Kidney epithelial cell (primary cell): ENCODE measurements at places on chromosomes 1 and 21.

GRCh38 chr1:244552336-244552735 is 91.3 kb downstream of the CATSPERE start:
- DNase-seq = no peak

DNA sequence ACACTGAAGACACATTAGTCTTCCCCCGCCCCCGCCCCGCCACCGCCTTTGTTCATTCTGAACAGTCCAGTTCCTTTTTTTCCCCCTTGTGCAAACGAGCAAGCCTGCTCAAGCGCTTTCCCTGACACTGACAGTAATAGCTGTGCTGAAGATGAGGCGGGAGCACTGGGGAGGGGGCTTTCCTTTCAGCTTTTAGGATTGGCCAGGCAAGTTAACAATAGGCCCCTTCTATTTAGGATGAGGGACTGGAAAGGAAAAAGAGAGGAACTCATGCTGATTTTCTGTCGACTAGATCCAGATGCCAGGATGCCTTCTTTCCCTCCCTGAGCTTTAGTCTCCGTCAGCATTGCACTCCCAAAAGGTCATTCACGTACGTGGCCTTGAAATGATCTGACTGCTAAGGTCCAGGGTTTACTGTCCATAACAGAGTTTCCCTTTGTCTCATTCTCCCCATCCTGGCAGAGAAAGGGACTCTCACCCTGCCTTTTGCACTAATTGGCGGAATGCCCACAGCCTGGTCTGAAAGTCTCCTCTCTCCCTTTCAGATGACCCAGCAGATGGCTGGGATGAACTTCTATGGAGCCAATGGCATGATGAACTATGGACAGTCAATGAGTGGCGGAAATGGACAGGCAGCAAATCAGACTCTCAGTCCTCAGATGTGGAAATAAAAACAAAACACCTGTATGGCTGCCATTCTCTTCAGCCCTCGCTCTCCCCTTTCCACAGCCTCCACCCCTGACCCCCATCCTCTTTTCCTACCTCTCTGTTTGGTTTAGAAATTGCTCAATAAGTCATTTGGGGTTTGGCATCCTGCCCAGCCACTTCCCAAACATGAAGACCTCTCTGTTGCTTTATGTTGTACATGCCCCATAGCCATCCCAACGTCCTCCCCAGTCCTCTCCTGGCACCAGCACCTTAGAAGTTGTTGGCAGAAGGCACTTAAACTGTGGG is 28.6 kb upstream of the ZFP69B start:
- no peak for DNase-seq

DNA sequence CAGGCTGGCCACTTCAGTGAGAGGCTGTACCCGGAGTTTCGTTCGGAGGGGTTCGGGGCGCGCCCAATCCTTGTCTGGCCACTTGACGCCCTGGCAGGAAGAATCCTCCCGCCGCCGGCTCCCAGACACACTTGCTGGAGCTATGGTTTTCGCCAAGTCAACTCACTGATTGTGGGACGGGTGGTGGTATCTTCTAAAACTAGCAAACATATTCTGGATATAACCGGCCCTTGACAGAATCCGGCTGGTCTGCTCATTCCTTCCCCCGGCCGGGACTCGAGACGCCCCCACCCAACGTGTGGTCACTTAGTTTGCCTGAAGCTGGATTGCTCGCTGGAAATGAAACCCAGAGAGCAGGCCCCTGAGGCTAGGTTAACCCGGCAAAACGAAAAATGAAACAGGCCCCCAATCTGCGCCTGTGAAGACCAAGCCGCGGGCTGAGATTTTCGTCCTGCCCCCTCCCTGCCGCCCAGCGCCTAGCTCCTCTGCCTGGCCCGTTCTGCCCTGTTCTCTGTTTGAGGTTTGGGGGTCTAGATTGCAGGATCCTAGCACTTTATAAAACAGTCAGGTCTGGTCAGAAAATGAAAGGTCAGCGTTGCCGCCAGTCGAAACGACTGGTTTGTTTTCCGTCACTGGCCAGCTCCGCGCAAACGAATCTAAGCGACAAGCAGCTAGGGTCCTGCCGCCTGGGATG is 4.6 kb downstream of the GFI1 start:
- DNase-seq = no peak

GRCh38 chr1:203025686-203026030 is 633 bp upstream of the PPFIA4 start:
- no peak for DNase-seq

- DNase-seq = no peak
Measured at GRCh38 chr1:242728696-242729095, 204.2 kb upstream of the PLD5 start.

GRCh38 chr1:71542155-71542554 is 461.3 kb upstream of the ZRANB2 start:
- DNase-seq = no peak

- DNase-seq = no peak
Measured at GRCh38 chr1:102588536-102588935, 519.8 kb downstream of the COL11A1 start.

- DNase-seq = no peak
Measured at GRCh38 chr1:5644281-5645134, 347.7 kb downstream of the NPHP4 start.

DNA sequence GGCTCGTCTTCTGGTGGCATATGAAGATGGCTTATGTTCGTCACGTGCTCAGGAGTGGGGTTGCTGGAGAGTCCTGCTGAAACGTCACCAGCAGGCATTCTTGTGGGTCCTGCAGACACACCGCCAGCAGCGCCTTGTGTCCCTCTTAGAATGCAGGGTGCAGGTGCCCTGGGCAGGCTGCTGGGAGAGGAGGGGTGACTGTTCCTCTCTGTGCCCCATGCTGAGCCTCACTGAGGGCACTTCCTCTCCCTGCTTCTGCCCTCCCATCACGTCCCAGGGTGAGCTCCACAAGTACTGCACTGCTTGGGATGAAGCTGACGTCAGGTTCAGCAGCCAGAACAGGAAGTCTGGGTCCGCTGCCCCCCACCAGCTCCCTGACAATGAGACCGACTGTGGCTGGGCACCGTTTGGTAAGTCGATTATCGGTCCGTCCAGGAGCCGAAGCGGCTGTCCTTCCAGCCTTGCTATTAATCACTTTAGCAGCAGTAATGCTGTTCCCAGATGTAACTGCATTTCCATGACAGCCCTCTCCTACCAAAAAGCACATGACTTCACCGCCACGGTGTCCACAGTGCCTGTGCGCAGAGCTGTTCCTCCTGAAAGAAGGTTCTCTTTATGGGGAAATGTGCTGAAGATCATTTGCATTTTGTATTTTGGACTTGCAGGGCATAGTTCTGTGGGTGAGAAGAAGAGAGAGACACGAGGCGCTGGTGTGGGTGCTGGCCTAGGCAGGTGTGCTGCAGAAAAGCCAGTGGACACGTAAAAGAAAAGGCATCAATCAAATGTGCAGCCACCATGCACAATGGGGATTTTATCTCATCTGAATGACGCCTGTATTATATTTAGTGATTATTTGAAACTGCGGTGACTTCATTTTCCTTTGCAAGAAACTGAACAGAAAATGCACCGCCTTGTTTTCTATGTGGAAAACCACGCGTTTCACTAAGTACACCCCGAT is 21.0 kb downstream of the SLC37A1 start:
- no peak for DNase-seq

DNA sequence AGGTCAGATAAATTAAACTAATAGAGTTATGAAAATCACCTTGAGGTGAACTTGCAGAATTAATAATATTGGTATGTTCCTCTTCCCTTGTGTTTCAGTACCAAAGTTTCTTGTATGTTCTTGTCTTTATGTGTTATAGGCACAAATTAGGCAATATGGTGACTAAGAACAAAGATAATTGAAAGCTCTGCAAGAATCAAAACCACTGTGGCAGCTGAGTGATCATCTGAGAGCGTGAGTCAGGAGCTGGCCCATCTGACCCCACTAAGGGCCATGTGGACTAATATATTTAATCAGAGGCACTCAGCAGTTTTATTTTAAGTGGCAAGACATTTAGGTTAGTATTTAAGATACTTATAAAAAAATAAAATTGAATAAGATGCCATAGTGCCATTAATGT is 12.8 kb upstream of the CASQ2 start:
- no peak for DNase-seq

GRCh38 chr1:3912809-3913685 is 13.0 kb upstream of the C1orf174 start:
- DNase-seq = no peak

- DNase-seq = no peak
Measured at GRCh38 chr1:198936371-198937083, 297.7 kb downstream of the PTPRC start.

DNA sequence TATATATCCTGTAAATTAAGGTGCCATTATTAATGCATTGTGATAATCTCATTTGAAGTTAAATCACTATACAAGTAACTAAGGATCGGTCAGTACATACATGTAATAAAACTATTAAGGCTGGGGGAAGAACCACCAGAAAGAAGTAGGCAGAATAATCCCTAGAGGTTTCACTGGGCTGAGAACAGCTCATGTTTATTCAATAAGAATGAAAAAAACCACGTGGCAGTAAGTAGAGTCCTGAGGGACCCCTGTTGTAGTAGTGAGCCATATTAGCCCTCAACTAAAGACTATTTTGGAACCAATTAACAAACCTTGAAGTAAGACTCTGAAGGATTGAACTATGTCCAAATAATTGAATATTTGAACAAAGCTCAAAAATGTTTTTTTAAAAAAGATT is 46.9 kb upstream of the ADAM30 start:
- no peak for DNase-seq

GRCh38 chr1:228098323-228098931 is 4.7 kb downstream of the C1orf35 start:
- DNase-seq = no peak

GRCh38 chr1:206842854-206843253 is 22.6 kb upstream of the IL20 start:
- no peak for DNase-seq

DNA sequence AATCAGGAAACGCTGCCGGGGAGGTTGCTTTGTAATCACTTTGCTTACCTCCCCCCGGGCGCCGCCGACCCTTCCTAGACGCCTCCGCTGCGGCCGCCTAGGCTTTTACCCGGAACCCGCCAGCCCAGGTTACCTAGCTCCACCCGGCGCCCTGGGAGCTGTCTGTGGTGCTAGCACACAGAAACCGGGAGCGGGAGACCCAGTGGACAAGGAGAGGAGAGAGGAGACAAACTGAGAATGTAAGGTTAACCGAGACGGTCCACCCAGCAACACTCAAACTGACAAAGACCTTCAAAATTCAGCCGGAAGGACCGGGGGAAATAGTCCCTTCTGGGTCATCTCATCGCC is 9.8 kb downstream of the BARHL2 start:
- DNase-seq = peak; percentile 4

- DNase-seq = no peak
Measured at GRCh38 chr1:15568387-15569073, 16.3 kb downstream of the AGMAT start.

GRCh38 chr1:185450917-185451316 is 133.9 kb upstream of the IVNS1ABP start:
- DNase-seq = no peak

GRCh38 chr21:44082648-44083440 is 24.4 kb upstream of the PWP2 start:
- no peak for DNase-seq

DNA sequence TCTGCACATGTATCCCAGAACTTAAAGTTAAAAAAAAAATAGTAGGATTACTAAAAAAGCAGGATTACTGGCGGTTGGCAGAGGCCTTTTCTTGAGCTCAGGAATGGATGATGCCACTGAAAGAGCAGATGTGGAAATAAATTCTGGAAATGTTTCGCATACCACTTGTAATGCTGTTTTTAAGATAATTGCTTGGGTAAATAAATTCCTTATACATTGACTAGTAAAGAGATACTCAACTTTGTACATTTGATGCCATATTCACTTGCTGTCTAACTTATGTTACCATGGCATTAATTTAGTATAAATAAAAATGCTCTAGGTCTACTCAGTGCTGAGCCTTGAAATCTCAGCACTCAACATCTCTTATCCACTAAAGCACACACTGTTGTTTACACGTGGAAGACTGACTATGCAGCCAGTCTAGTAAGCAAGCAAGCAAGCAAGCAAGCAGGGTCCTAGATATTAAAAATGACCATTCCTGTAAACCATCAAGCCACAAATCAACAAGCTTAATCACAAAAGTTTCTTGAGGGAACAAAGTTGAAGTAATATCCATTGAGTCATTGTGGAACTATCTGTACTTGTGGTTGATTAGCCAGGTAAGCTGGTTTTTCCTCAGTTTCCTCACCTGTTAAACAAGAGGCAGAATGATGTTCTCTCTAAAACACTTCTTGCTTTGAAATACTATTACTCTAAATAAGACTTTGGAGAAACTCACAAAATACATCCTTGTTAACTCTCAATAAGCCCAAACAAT is 1.7 kb upstream of the RASAL2 start:
- no peak for DNase-seq

- no peak for DNase-seq
Measured at GRCh38 chr1:24477309-24477708, 25.3 kb upstream of the RCAN3 start.

DNA sequence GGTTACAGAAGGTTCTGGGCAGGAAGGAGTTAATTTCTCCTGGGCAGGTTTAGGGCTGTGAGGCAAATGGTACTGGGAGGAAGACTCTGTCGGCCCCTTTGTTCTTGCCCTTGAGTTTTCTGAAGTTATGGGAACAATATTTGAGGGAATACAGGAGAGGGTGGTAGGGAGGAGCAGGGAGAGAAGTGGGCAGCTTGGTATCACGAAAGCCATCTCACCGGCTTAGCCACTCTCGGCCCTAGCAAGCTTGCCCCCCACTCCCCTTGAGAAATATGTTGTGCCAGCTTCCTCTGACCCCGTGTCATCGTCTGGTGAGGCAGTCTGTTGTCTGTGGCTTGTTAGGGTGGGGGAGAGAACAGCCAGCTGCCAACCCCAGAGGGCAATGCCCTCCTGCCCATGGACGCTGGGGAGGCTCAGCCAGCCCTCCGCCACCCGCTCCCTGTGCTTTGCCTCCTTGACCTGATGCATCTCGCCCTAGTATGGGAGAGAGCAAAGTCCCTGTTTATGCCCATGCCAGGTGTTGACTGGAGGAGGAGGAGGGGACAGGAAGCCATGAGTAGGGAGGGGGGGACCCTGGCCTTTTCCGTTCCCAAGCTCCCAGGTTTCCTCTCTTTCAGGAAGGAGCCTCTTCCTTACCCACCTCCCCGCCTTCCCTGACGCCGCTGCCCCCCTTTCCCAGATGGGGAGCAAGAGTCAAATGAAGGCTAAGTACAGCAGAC is 1.2 kb downstream of the EFNA1 start:
- DNase-seq = no peak

- DNase-seq = no peak
Measured at GRCh38 chr21:17050156-17050555, 462.7 kb upstream of the CXADR start.

DNA sequence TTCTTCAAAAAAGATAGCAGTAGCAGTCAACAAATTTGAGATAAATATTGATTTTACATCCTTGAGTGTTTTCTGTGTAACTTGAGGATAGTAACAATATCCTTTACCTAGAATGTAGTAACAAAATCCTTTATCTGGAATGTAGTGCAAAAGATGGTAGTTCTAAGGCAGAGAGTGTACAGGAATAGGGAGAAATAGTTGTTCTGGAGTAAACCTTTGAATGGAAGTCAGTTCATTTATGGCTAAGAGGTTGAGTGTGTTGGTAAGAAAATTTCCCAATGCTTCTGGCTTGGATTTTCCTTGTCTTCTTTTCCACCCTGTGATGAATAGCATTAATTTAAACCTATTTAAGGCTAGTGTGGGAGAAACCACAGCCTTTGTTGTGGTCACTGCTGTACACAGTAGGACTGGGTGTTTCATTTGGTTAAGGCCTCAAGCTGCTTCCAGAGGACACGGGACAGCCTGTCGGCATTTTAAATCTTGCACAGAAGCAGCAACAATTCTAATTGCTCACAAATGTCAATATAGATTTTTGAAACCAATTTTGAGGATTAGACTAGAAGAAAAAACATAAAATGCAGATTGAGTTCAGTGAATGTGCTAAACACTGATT is 11.3 kb downstream of the NFIA start:
- no peak for DNase-seq
